ENCODE measurements at places on chromosomes 7 and 10. TPM values are rescaled to one million over a fixed set of nuclear protein-coding genes. Genes with fewer than 3 reads are reported as not detected.

PALD1 gene
- total RNA-seq, result 31.8 TPM

FAM24B gene
- 11.1 TPM for total RNA-seq

ASZ1 gene
- not detected for total RNA-seq

KEL gene
- not detected for total RNA-seq

MORN4 gene
- total RNA-seq, result 6.1 TPM

VIPR2 gene
- not detected for total RNA-seq

SPDYE11 gene
- total RNA-seq, result not detected

DMBT1 gene
- not detected for total RNA-seq

ENTPD1 gene
- 3.5 TPM for total RNA-seq

OR6B1 gene
- not detected for total RNA-seq

CELF2 gene
- total RNA-seq, result 15.6 TPM

ITGB8 gene
- total RNA-seq, result 0.34 TPM

SLC39A12 gene
- total RNA-seq, result not detected

PDE6C gene
- not detected for total RNA-seq

INMT gene
- total RNA-seq, result 0.27 TPM

CYP2C19 gene
- total RNA-seq, result not detected

COL26A1 gene
- not detected for total RNA-seq

SCRN1 gene
- 68.2 TPM for total RNA-seq

BMPER gene
- not detected for total RNA-seq

PWWP2B gene
- total RNA-seq, result 7.3 TPM
